Activated CD4-positive, CD25-positive, alpha-beta regulatory T cell (primary cell): ENCODE measurements at places on chromosomes 3 and 15.

GRCh38 chr3:156516284-156516683, 38.6 kb downstream of the SSR3 start:
- DNase-seq, result no peak

- DNase-seq, result no peak
Measured at GRCh38 chr3:122789585-122790273, 3.9 kb downstream of the HSPBAP1 start.

- DNase-seq, result no peak
Measured at GRCh38 chr3:11559816-11560633, 83.7 kb downstream of the VGLL4 start.

DNA sequence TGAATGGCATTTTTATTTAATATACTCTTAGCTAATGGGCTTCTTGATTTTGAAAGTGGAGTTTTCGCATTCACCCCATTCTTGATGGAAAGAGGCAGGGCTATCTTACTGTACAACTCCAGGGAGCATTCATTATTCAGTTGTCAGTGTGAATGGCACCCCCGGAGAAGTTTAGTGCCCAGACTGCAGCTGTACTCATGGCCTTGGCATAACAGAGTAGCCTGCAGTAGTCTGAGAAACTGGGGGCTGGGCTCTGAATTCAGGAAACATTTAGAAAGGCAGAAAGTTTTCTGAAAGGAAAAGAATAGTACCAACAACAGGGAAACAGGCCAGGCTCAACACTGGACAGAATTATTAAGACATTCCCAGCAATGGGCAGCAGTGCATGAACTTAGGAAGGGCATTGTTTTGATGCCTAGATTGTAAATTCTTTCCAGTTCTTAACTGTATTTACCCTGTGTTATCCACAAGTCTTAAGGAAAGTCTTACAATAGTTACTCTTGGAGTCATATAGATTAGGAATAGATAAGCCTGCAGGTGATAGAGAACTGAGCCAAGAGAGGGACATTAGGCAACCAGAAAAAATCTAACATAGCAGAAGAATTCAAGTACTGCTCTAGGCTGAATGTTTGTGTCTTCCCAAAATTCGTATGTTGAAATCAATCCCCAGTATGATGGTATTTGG, 44.4 kb downstream of the TIPARP start:
- no peak for DNase-seq

- DNase-seq, result no peak
Measured at GRCh38 chr3:16538507-16538906, 25.0 kb upstream of the RFTN1 start.

DNA sequence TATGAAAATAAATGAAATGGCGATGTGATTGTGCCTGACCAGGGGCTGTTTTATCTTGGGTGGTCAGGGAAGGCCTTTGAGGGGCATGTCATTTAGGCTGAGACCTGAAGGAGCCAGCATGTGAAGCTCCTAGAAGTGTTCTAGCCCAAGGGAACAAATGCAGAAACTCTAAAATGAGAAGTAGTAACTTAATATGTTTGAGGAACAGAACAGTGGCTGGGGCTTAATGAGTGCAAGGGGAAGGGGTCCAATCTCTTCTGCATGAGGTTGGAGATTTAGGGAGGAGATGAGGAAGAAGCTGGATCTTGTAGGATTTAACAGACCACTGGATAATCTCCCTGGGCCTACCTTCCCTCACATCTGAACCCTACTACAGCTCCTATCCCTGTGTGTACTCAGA, 110.5 kb downstream of the AKAP13 start:
- no peak for DNase-seq

DNA sequence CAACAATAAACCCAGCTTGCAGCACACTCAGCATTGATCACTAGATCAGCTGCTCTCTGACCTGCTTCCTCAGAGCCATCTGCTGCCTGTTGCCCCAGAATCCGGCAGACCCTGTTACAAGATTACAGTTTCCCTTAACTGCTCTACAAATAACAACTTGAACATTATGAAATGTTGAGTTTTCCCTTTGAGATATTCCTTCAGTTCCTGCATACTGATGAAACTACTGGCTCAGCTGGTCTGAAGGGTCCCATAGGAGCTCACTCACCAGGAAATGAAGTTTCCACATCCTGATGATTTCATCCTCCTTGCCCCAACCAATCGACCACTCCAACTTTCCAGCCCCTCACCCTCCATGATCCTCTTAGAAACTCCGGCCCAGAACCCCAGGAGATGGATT, 281.9 kb downstream of the OCA2 start:
- no peak for DNase-seq

- no peak for DNase-seq
Measured at GRCh38 chr3:170386468-170386867, 29.0 kb downstream of the SKIL start.
